ENCODE measurements at places on chromosomes 12 and 14. TPM values are rescaled to one million over a fixed set of nuclear protein-coding genes. Genes with fewer than 3 reads are reported as not detected.
A peak's percentile ranks its signal among the peaks of the same experiment; 100 is the strongest.

- DNase-seq: no peak
Measured at GRCh38 chr12:57180321-57180989, 33.0 kb upstream of the LRP1-AS start.

The TMEM132D gene
- 1.0 TPM for total RNA-seq

DNA sequence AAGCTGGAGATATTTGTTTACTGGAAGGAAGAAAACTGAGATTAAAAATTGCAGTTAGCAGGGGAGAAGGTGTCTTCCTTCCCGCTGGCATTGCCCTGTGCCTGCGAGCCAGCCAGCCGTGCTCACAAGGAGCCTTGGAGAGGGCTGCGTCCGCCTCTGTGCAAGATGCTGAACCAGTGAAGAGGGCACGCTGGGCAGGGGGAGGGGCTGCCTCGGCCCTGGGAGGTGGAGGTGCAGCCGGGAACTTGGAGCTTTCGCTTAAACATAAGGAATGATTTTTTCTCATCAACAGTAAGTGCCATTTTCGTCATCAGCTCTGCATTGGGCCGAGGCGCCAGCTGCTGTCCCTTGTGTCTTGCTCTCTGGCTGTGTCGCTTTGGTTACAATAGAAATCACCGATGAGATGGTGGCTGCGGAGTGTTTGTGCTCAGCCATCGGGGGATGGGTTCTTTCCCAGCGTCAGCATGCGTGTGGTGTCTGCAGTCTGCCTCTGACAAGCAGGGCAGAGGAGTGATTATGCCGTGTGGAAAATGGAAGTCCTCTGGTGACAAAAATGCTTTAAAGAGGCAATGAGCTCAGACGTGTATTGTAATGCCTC, 97.3 kb downstream of the ESR2 start:
- peak; percentile 90 for DNase-seq

GRCh38 chr12:49604856-49605255, 583 bp downstream of the FAM186B start:
- no peak for DNase-seq

DNA sequence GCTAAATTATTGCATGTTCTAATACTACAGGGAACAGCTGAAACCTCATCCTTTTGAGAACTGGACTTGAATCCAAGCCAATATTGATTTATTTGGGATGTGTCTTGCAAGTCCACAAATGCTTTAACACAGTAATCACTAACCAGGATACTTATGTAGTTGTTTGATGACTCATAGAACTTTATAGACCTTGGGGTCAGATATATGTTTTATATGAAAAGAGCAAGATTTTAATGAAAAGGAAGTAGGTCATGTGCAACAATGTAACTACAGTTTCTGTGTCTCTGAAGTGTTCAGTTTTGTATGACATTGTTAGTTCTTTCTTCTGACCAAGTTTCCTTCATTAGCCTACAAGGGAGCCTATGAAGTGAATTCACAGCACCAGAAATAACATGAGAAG, 352.0 kb downstream of the ZFP36L1 start:
- DNase-seq: no peak

GRCh38 chr12:130357241-130357640, 19.6 kb downstream of the PIWIL1 start:
- DNase-seq: no peak

DNA sequence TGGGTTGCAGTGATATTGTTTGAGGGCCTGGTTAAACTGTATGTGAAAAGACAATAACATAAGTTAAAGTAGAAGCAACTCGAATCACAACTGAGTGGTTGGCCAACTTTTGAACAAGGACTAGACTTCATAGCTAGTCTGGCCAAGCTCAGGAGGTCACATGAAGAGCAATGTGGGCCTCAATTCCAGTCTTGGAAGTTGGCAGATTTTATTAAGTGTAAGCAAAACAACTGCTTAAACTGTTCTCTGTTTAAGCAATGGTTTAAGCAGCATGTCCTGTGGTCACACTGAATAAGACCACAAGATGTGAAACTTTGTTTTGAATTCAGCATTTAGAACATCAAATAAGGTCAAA, 100.4 kb downstream of the TMTC3 start:
- DNase-seq: no peak

The G2E3 gene
- 14.0 TPM for total RNA-seq

GRCh38 chr14:51431033-51431709, 191.1 kb downstream of the TMX1 start:
- DNase-seq: no peak

- no peak for DNase-seq
Measured at GRCh38 chr14:54916101-54916500, 13.5 kb upstream of the GCH1 start.

- no peak for DNase-seq
Measured at GRCh38 chr12:50207424-50207823, 40.3 kb upstream of the CERS5 start.

- DNase-seq: no peak
Measured at GRCh38 chr12:62714774-62715721, 219.9 kb downstream of the PPM1H start.
